NCI-H748 treated with DMSO at 0.1 percent for 48 hours (cell line): ENCODE measurements at places on chromosomes 16 and 17.

GRCh38 chr17:57823469-57824401 is 26.1 kb downstream of the MRPS23 start:
- peak; percentile 41 for DNase-seq

DNA sequence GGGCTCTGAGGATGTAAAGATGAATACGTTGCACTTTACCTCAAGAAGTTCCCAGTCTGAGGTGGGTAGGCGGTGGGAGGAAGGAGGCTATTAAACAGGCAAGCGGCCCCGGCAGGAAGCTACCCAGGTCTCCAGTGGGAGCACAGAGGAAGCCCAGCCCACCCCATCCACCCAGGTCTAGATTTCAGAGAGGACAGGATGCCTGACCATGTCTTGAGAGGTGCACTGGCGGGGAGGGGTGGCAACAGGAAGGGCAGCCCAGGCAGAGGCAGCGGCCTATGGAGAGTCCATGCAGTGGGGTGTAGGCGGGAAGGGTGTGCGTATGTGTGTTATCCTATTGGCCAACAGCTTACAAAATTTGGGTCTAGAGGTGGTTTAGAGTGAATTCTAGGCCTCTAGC is 13.9 kb downstream of the SARM1 start:
- no peak for DNase-seq

DNA sequence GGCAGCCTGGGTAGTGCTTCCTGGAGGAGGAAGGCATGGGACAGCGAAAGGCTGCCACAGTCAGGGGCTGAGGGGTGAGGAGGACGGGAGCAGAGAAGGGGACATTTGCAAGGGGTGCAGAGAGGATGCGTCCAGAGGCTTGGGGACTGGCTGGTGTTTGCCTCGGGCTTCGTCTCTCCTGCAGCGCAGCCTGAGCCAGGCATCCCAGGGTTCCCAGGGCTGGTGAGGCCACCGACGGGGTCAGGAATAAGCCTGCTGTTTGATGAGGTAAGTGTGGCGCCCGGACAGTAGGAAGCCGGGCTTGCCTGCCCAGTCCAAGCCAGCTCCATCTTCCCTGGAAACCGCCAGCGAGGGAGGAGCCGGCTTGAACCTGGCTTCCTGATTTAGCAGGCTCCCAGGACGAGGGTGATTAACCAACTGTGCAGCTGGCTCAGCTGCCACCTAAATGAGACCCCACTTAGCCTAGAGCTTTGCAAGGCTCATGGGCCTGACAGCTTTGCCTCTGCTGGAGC is 47.8 kb downstream of the PITPNM3 start:
- no peak for DNase-seq

DNA sequence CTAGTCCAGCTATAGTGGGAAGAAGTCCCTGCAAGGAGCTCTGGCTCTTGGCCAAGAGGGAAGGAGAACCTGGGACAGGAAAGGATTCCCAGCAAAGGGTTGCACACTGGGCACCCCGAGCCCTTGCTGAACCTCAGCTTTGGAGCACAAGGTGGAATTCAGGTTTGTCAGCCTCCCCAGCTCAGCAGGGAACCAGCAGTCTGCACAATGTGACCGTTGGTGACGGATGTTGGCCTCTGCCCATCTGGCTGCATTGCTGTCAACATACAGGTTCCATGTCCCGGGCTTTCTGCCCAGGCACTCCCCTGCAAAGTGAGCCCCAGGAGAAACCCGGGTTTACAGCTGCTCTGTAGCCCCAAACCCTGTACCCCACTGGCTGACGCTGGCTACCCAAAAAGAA is 6.7 kb downstream of the RPRML start:
- DNase-seq = no peak

- DNase-seq = no peak
Observed at GRCh38 chr17:80447790-80448189, 28.6 kb downstream of the NPTX1 start.

DNA sequence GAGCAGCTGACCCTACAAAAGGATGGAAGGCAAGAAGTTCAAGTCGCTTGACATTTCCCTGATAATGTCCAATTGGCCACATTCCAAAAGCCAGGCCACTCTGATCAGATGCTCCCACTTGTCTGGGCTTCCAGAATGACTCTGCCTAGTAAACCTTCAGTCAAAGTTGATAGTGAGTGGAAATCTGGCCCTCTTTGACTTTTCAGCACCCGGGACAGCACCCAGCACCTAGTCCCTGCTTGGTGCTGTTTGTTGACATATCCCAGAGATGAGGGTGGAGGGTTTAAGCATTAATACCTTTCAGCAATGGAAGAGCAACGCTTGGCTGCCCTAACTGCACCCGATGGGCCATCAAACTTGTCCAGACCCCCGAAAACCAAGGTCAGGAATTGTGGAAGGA is 131.3 kb downstream of the AIPL1 start:
- DNase-seq = no peak

DNA sequence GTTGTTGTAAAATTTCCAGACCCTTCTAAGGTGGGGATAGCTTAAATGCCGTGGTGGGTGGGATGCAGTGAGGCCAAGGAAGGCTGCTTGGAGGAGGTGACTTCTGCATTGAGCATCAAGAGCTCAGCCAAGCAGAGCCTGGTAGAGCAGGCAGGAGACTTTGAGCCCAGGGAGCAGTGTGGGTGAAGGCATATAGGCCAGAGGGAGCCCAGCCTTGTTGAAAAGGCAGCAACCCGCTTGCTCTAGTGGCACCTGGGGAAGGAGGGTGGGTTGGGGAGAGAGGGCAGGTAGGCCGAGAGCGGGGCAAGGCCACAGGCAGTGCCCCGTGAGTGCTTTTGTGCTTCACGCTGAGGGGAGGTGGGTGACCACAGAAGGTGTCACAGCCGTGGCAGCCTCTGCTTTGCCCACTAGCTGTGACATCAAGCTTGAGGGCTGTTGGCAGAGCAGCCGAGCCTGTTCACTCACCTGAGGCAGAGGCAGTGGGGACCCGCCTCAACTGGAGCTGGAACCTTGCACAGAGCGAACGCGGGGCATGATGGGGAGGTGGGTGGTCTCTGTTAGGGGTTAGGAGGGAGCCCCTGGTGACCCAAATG is 56.1 kb downstream of the IRF8 start:
- no peak for DNase-seq

DNA sequence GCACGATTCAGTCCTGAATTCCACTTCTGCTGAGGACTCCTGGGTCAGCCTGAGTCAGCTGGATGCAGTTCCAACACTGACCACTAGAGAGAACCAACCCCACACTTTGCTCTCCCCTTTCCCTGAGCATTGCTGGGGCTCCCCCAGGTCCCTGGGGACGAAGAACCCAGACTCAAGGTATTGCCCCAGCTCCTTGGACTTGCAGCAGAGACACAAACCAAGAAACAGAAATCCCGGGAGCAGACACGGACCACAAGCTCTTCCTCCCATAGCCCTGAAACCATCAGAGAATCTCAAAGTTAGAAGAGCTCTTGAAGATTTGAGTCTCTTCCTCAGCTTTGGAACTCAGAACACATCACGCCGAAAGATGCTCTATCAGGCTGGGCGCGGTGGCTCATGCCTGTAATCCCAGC is 678 bp upstream of the GH1 start:
- peak; percentile 17 for DNase-seq

DNA sequence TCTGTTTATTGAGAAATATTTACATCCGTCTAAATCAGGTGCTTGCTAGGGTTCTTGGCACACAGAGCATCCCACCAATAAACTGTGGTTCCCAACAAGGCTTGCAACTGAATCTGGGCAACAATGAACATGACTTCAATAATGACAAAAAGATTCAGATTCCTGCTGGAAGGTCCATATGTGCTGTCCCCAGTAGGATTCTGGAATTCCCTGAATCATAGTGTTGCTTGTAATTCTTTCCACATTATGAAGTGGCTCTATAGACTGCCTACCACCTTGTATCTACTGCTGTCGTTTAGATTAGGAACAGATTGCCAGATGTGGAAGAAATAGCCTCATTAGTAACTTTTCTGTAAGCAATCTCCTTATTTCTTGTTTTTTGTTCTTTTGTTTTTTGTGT is 265.9 kb downstream of the WWOX start:
- no peak for DNase-seq
